ENCODE measurements at places on chromosomes 5 and 9. TPM values are rescaled to one million over a fixed set of nuclear protein-coding genes. Genes with fewer than 3 reads are reported as not detected.

LCN15 gene
- total RNA-seq = not detected

FXN gene
- total RNA-seq = 18.4 TPM

CARD9 gene
- total RNA-seq = 0.69 TPM

PPP1R26 gene
- 19.1 TPM for total RNA-seq

TAS2R1 gene
- total RNA-seq = not detected

GOLGA2 gene
- 147 TPM for total RNA-seq

CHSY3 gene
- 0.82 TPM for total RNA-seq

FAM151B gene
- total RNA-seq = 1.8 TPM

DNA sequence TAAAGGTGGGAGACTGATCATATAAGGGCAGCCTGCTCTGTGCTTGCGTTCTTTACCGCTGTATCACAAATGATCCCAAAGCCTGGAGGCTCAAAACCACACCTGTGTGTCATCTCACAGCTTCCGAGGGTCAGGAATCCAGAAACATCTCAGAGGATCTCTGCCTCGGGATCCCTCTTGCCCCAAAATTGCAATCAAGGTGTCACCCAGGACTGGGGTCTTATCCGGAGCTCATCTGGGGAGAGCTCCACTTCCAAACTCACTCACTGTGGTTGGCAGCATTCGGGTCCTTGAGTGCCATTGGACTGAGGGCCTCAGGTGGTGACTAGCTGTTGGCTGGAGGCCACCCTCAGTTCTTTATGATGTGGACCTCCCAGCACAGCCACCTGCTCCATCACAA, 26.7 kb upstream of the FCN2 start:
- H3K4me1 ChIP-seq = peaks cover 9% of the 10 kb centered on the region
- H3K36me3 ChIP-seq = no peaks in the 10 kb centered on the region
- H3K27ac ChIP-seq = no peak overlapping the region
- no peak overlapping the region for H3K4me3 ChIP-seq

GRCh38 chr9:7315746-7316145, 483.8 kb downstream of the DMAC1 start:
- H3K27me3 ChIP-seq = no peaks in the 10 kb centered on the region
- peak; percentile 44 for DNase-seq
- no peaks in the 10 kb centered on the region for H3K36me3 ChIP-seq
- H3K4me3 ChIP-seq = no peak overlapping the region
- H3K27ac ChIP-seq = no peak overlapping the region
- peaks cover 6% of the 10 kb centered on the region for H3K4me1 ChIP-seq

- no peaks in the 10 kb centered on the region for H3K27me3 ChIP-seq
- no peak for DNase-seq
- H3K36me3 ChIP-seq = peaks cover 12% of the 10 kb centered on the region
- peak overlapping the region; percentile 63 for H3K27ac ChIP-seq
- H3K4me1 ChIP-seq = peaks cover 30% of the 10 kb centered on the region
These were observed 276.2 kb downstream of the PDE4D start for GRCh38 chr5:59617186-59617771.

GRCh38 chr9:127789179-127789578, 3.3 kb downstream of the CDK9 start:
- no peak for DNase-seq
- H3K27me3 ChIP-seq = no peaks in the 10 kb centered on the region
- peaks cover 71% of the 10 kb centered on the region for H3K36me3 ChIP-seq
- H3K4me3 ChIP-seq = no peak overlapping the region

DNA sequence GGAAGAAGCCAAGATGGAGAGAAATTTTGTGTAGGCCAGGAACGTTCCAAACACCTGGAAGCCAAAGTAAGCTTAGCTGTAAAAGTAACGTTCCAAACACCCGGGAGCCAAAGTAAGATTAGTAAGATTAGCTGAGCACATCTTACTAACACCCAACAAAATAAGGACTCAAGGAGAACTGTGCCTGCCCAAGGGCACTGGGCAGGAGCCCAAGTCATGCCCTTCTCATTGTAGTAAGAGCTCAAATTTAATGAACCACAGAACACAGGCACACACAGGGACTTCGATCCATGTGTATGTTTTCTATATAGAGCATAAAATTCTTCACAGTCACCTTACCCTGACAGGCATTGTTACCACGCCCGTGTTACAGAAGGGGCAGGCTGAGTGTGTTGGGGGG, 36.1 kb upstream of the NXNL2 start:
- no peaks in the 10 kb centered on the region for H3K4me1 ChIP-seq
- no peak overlapping the region for H3K27ac ChIP-seq
- no peaks in the 10 kb centered on the region for H3K36me3 ChIP-seq
- no peaks in the 10 kb centered on the region for H3K27me3 ChIP-seq
- no peak for DNase-seq

- H3K4me3 ChIP-seq = no peak overlapping the region
- H3K27me3 ChIP-seq = peaks cover 74% of the 10 kb centered on the region
- H3K27ac ChIP-seq = no peak overlapping the region
- H3K36me3 ChIP-seq = no peaks in the 10 kb centered on the region
- H3K4me1 ChIP-seq = no peaks in the 10 kb centered on the region
- DNase-seq = no peak
These were observed 1.6 kb upstream of the MEF2C start for GRCh38 chr5:88884608-88884877.

DNA sequence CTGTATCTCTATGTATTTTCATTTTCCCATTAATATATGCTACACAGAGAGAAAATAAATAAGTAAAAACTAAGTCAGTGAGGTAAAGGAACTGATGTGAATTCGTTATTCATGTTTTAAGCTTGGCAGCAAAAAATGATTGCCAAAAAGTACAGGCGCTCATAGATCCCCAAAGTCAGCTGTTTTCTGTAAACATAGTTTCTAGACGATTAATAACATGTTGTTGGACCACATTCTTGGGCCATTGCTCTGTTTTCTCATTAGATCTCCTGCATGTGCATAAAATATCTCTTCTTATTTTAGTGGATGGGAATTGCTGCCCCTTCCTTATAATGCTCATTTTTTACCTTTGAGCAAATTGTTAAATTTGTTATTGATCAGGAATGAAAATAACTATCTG, 215.2 kb downstream of the TLE1 start:
- no peak overlapping the region for H3K4me3 ChIP-seq
- H3K36me3 ChIP-seq = no peaks in the 10 kb centered on the region
- no peaks in the 10 kb centered on the region for H3K4me1 ChIP-seq
- DNase-seq = no peak

DNA sequence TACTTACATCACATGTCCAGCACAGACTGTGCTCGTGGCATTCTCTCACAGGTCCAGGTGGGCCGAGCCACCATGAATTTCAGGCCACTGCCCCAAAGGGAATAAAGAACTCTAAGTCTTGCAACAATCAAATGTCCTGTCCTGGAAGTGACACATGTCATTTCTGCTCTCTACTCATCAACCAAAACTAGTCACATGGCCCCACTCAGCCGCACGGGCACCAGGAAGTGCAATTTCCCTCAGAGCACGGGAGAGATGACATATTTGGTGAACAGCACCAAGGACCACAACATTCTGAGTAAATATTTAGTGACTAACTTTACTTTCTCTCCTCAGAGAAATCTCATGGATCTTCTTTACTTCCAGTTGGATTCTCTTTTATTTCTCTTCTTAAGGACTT, 131.1 kb upstream of the TUT7 start:
- peak overlapping the region; percentile 33 for H3K27ac ChIP-seq
- no peak for DNase-seq
- H3K4me3 ChIP-seq = no peak overlapping the region
- H3K36me3 ChIP-seq = no peaks in the 10 kb centered on the region
- no peaks in the 10 kb centered on the region for H3K27me3 ChIP-seq

GRCh38 chr5:91224456-91224855, 158.7 kb downstream of the ARRDC3 start:
- no peaks in the 10 kb centered on the region for H3K27me3 ChIP-seq
- H3K4me3 ChIP-seq = no peak overlapping the region
- no peak for DNase-seq
- H3K27ac ChIP-seq = no peak overlapping the region

DNA sequence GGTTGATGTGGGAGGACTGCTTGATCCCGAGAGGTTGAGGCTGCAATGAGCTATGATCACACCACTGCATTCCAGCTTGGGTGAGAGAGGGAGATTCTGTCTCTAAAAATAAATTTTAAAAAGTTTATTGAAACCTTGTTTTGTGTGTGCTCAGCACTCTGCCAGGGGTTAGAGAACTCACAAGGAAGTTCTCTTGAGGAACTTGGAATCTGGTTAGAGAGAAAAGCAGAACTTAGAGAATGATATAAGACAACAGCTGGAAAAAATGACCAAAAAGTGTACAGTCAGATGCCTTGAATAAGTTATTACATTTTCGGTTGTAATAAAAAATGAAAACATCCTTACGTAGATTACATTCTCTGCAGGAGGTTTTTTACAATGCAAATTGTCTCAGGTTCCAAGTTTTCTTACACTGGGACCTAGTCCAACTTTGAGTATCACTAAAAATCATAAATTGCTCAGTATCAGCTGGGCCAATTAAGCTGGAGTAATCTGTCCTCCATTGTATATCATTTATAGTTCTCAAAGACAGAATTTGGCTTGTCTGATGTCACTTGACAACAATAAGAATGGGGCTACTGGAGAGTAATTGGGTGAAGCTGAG, 21.7 kb upstream of the TENT2 start:
- H3K36me3 ChIP-seq = no peaks in the 10 kb centered on the region
- no peaks in the 10 kb centered on the region for H3K27me3 ChIP-seq
- no peak overlapping the region for H3K4me3 ChIP-seq
- no peaks in the 10 kb centered on the region for H3K4me1 ChIP-seq
- H3K27ac ChIP-seq = no peak overlapping the region
- DNase-seq = no peak

GRCh38 chr5:168114444-168115017, 176.9 kb upstream of the WWC1 start:
- H3K4me3 ChIP-seq = no peak overlapping the region
- peaks cover 5% of the 10 kb centered on the region for H3K4me1 ChIP-seq
- peak; percentile 82 for DNase-seq
- H3K27ac ChIP-seq = no peak overlapping the region
- H3K36me3 ChIP-seq = no peaks in the 10 kb centered on the region

DNA sequence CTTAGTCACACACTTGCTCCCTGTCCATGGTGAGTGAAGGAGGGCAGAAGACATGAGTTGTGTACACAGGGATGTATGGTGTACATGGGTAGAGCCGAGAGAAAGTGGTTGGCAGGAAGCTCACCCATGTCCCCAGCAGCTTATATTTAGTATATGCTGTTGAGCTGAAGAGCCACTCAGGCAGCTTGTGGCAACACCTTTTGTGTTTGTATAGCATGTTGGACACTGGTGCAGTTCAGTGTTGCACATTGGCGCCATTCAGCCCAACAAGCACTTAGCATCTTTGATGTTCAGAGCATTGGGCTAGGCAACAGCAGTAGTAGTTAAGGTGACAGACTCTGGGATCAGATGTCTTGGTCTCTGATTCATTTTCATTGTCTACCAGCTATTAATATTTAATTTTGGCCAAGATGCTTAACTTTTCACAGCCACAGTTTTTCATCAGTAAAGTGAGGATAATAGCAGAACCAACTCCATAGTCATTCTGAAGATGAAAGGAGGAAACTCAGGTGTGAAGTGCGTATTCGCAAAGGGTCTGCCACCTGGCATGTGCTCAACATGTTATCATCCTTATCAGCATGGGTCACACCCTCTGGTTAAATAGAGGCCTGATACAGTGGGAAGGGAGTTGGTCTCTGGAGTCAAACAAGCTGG, 184.8 kb downstream of the NR3C1 start:
- no peak for DNase-seq
- H3K27me3 ChIP-seq = no peaks in the 10 kb centered on the region
- H3K4me1 ChIP-seq = peaks cover 29% of the 10 kb centered on the region
- H3K36me3 ChIP-seq = peaks cover 7% of the 10 kb centered on the region

DNA sequence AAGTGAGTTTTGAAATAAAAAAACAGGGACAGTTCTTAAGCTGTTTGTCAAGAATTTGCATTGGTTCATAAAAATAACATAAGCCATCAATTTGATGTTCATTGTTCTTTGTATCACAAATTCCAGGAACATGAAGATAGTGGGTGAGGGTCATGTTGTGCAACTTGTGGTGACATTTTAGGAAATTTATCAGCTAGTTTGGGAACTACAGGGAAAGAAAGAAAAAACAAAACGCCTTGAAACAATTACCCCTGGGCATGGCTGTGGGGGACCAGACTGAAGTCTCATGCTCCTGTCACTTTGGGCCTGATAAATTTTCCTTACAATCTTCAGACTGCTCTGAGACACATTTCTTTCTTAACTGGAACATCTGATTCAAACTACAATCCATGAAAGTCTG, 207.1 kb upstream of the CLINT1 start:
- H3K27me3 ChIP-seq = no peaks in the 10 kb centered on the region
- H3K4me3 ChIP-seq = no peak overlapping the region
- peaks cover 4% of the 10 kb centered on the region for H3K4me1 ChIP-seq
- DNase-seq = no peak
- no peaks in the 10 kb centered on the region for H3K36me3 ChIP-seq

DNA sequence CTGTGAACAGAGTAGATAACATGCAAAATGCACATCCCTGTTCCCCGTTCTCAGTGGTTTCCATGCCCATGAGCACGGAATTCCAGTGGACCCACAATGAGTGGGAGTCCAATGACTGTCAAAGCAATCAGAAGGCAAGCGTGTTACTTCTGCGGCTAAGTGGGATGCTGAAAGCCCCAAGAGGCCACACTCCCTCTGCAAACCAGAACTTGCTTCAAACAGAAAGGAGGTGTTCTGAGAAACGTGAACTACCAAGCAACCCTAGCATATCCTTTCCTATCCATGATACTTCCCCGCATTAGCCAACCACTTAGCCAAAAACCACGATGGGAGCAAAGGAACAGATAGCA, 21.7 kb upstream of the MVB12B start:
- no peaks in the 10 kb centered on the region for H3K27me3 ChIP-seq
- DNase-seq = no peak
- no peak overlapping the region for H3K27ac ChIP-seq
- H3K4me3 ChIP-seq = no peak overlapping the region
- no peaks in the 10 kb centered on the region for H3K36me3 ChIP-seq

GRCh38 chr5:134524272-134524825, 1.1 kb upstream of the JADE2 start:
- H3K4me3 ChIP-seq = peak overlapping the region; percentile 91
- peak; percentile 94 for DNase-seq
- peak overlapping the region; percentile 88 for H3K27ac ChIP-seq
- H3K4me1 ChIP-seq = peaks cover 24% of the 10 kb centered on the region

GRCh38 chr5:9838916-9839315, 208.8 kb upstream of the TAS2R1 start:
- DNase-seq = no peak
- H3K4me3 ChIP-seq = no peak overlapping the region
- H3K27ac ChIP-seq = no peak overlapping the region

GRCh38 chr9:14119694-14120514, 194.0 kb downstream of the NFIB start:
- no peaks in the 10 kb centered on the region for H3K27me3 ChIP-seq
- DNase-seq = peak; percentile 72
- H3K27ac ChIP-seq = peak overlapping the region; percentile 16
- no peak overlapping the region for H3K4me3 ChIP-seq

All from MCF 10A (cell line).